Endothelial cell (in vitro differentiated cells): ENCODE measurements at places on chromosomes 13 and 19. TPM values are rescaled to one million over a fixed set of nuclear protein-coding genes. Genes with fewer than 3 reads are reported as not detected.

DNA sequence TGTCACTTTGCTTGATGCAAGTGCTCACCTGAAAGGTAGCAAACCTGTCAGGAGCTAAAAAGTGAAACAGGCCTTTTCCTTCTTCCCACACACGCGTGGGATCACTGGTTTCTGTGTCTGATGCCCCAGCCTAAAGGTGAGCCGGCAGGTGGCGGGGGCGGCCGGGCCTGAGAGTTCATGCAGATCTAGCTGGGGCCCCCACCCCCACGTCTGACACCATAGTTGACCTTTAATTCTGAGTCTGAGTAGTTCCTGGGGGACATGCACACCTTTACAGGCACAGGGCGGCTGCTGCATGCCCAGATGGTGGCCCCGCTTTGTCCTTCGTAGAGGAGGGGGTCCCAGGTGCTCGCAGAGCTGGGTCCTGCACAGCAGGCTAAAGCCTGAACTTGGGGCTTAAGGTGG lies 345.3 kb downstream of the TEX29 start:
- no peak for DNase-seq
- H3K4me3 ChIP-seq = no peak overlapping the region
- H3K4me1 ChIP-seq = peaks cover 8% of the 10 kb centered on the region
- H3K36me3 ChIP-seq = no peaks in the 10 kb centered on the region
- H3K27me3 ChIP-seq = peaks cover 4% of the 10 kb centered on the region

Gene PLA2G4C
- 1.1 TPM for total RNA-seq

GRCh38 chr13:63449550-63449949 lies 2033.9 kb upstream of the PCDH20 start:
- H3K4me1 ChIP-seq = no peaks in the 10 kb centered on the region
- no peak for DNase-seq
- no peak overlapping the region for H3K4me3 ChIP-seq
- H3K27me3 ChIP-seq = no peaks in the 10 kb centered on the region
- H3K27ac ChIP-seq = no peak overlapping the region
- no peaks in the 10 kb centered on the region for H3K36me3 ChIP-seq

Gene VAV1
- total RNA-seq = not detected

Gene FXYD1
- not detected for total RNA-seq

Gene CLDND2
- total RNA-seq = not detected

- H3K27ac ChIP-seq = peak overlapping the region; percentile 48
- peaks cover 8% of the 10 kb centered on the region for H3K36me3 ChIP-seq
- no peak for DNase-seq
- peaks cover 10% of the 10 kb centered on the region for H3K27me3 ChIP-seq
- peak overlapping the region; percentile 33 for H3K4me3 ChIP-seq
Observed at GRCh38 chr19:55251341-55252081, 7.3 kb downstream of the PPP6R1 start.
